ENCODE measurements at places on chromosomes 4 and X.

DNA sequence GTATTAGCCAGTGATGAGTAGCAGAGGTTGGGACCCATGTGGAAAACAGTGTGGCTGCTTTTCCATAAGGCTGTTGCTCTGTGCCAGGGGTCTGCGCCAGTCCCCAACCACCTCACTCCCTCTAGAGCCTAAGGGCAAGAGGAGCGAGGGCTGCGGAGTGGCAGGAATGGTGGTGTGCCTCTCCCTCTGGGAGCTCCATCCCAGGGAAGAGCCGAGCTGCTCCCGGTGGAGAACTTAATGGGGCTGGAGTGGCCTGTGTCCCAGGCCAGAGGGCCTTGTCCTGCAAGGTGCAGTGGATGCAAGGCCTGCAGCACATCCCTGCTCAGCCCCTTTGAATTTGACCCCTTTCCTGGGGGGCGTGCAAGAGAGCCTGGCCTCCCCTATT lies 105.4 kb upstream of the GRXCR1 start:
- DNase-seq, result no peak

- peak; percentile 31 for DNase-seq
Observed at GRCh38 chr4:147516133-147516532, 35.2 kb downstream of the EDNRA start.

DNA sequence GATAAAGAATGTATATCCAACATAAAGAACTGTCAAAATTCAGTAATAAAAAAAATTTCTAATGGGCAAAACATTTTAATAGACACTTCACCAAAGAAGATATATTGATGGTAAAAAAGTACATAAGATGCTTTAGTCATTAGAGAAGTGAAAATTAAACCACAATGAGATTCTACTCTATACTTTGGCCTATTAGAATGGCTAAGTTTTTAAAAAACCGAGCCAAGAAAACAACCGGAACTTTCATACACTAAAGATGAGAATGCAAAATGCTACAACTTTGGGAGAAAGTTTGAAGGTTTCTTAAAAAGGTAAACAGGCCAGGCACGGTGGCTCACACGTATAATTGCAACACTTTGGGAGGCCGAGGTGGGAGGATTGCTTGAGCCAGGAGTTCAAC lies 20.8 kb downstream of the CNOT6L start:
- no peak for DNase-seq

DNA sequence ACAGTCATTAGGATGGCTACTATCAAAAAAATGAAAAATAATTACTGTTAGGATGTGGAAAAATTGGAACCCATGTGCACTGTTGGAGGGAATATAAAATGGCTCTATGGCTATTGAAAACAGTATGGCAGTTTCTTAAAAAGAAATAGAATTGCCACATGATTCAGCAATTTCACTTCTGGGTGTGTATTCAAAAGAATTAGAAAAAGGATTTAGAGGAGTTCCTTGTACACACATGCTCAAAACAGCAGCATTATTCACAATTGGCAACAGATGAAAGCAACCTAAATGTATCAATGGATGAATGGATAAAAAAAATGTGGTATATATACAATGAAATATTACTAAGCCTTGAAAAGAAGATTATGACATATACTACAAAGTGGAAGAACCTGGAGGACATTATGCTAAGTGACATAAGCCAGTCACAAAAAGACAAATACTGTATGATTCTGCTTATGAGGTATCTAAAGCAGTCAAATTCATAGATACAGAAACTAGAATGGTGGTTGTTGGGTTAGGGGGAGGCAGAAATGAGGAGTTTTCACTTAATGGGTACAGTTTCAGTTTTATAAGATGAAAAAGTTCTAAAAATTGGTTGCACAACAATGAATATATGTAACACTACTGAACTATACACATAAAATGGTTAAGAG lies 123.2 kb downstream of the ELOVL6 start:
- no peak for DNase-seq

DNA sequence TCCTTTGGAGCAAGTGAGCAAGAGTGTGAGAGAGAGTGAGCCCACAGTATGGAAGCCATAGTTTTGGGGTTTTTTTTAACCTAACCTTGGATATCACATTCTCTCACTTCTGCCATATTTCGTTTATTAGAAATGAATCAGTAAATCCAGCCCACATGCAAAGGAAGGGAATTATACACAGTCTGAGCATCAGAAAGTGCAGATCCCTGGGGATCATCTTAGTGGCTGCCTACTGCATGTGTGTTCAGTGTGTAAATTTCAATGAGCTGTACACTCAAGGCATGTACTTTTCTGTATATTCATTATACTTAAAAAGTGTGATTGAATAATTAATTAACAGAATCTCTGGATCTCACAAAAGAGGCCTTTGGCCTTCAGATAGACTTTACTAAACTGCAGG lies 133.8 kb upstream of the PRPS2 start:
- DNase-seq, result no peak

DNA sequence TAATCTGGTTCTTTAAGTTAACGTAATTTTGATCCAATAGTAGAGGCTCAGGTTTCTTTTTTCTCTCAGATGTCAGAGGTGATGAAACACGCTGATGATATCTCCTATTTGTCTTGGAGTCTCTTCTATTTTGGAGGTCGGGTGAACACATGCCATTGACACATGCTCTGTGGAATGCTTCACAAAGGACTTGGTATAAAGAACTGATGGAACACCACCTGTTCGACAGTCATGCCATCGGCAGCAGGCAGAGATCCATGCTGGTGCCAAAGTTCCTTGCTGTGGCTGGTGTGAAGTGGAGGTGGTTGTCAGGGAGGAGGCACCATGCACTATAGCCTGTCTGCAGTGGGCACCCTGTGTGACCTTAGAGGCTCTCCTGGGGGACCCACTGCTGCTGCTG lies 94.9 kb downstream of the ATP8A1 start:
- DNase-seq, result no peak

DNA sequence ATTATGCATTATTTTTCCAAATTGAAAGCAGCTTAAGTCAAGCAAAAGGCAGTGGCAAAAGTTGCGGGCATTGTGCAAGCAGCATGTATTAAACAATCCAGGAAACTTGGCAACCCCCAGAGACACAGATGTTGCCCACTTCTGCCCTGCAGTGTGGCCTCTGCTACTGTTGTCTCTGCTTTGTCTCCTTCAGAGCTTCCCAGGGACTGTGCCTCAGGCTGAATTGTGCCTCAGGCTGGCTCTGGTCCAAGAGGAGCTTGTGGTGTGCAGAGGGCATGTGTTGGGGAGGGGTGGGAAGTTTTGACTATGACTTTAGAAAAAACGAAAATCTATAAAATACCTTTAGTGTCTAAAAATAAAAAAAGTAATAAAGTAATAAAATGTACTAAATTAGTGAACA lies 201.4 kb downstream of the CCSER1 start:
- DNase-seq, result peak; percentile 84

DNA sequence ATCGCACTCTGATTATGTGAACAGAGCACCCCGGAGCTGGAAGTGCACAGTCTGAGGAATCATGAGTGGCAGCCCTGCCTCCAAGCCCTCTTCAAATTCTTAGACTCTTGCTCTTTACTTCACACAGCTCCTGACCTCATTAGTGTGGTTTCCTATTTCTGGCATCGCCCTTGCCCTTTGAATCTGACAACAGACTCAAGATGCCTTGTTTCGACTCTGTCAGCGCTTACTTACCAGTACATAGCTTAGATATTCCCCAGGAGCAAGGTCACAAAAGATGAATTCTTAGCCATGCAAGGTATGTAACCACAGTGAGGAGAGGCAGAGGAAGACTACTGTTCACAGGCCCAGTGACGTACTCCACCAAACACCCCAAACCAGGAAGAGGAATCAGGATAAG lies 167.2 kb downstream of the KDR start:
- DNase-seq, result no peak

DNA sequence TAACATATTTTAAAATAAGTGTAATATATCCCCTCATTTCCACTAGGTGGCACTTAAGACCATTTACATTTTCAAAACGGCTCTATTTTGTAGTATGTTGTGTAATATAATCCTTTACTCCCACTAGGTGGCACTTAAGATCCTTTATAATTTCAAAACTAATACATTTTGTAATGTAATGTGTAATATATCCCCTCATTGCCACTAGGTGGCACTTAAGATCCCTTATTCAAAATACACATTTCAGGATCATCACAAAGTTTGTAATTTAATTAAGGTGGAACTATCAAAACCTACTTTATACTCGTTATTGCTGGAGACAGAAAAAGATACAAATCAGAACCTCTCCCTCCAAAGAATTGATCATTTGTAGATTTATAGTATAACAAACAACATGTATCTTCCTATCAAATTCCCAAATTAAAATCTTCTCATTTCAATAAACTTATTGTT lies 132.5 kb downstream of the ARHGAP6 start:
- peak; percentile 82 for DNase-seq

- DNase-seq, result no peak
Observed at GRCh38 chrX:84186603-84187532, 1.1 kb downstream of the RPS6KA6 start.

DNA sequence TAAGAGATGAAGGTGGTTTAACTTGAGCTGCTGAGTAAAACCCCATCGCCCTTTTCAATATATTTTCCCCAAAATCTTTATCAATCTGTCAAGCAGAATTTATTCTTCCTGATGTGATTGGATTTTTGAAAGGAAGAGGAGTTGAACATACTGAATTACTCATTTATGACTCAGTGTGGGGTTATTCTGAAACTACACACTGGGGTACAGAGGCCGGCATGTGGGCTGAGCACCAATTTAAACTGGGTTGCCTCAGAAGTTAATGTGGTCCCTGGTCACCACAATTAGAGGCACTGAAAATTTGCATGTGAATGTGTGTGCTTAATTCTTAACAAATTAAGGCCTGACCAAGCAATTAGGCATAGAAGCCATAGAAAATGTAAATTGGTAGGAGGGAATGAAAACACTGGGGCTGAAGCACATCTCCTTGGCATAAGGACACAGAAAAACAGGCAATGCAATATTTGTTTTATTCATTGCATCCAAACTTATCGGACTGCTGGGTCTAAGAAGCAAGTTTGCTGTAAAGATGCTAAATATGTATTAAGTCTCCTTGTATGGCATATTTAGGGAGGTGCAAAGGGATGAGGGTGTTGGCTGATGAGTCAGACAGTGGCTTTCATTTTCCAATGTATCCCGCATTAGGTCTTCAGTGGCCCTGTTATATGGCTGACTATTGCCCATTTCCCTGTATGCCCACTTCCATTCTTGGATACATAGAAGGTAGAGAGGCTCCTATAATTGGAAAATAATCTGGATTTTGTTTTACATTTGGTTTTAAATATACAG lies 170.9 kb downstream of the IL15 start:
- DNase-seq, result no peak

- DNase-seq, result no peak
Observed at GRCh38 chrX:154512879-154513553, 3.0 kb downstream of the FAM3A start.

- no peak for DNase-seq
Observed at GRCh38 chr4:15735536-15735935, 32.7 kb downstream of the BST1 start.

DNA sequence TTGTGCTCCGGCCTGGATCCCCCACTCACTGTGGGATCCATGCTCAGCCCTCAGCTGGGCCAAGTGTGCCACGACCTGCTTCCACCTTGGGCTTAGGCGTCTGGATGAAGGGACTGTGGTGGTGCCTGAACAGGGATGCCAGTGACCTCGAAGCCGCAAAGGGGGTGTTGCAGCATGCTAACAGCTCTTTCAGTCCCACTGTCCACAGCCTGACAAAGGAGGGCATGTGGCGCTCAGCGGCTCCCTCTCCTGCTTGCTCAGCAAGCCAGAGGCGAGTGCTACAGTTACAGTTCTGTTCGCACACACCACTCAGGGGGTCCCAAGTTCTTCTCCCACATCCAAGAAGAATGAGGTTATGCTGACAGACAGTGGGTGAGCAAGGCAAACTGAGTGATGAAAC lies 5.2 kb upstream of the IGBP1 start:
- no peak for DNase-seq

GRCh38 chr4:38230121-38230801 lies 270.1 kb downstream of the PTTG2 start:
- no peak for DNase-seq

DNA sequence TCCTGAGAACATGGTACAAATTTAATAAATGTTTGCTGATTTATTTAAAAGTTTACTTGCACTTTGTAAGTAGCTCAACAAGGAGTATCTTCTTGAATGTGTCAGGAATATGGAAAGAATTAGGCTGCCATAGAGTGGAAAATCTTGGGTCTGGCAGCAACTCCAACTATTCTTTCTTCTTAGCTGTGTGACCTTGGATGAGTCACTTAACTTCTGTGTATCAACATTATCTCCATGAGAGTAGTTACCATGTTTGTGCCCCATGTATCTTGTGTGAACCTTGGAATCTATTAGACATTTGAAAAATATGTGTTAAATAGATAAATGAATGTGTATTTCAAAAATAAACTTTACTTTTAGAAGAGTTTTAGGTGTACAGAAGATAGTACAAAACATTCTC lies 348.8 kb downstream of the GBA3 start:
- no peak for DNase-seq

DNA sequence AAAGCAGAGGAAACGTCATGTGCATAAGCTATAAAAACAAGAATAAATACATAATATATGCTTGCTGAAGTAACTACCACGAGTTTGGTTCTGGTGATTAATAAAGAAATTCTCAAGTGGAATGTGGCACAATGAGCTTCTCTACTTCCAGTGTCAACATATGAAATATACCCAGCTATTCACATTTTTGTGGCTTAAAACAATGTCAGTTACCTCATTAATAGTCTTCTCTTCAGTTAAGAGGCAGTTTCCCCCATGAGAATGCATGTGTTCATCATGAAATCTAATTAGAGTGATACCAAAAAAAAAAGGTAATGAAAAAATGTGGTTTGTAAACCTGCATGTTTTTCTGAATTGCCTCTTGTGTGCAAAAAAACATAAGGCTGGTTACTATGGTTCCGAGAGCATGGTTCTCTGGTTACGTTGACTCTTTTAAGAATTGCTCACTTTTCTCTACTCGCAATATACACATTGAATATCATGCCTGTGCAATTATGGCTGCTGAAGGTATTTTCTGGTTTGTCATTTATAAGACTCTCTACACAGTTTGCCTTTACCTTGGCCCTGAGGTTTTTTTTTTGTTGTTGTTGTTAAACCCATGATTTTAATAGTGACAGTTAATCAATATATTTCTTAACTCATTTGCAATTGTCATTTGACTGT lies 108.2 kb downstream of the PCDH7 start:
- DNase-seq, result no peak
